MV-4-11 (cell line): ENCODE measurements at places on chromosomes 7 and 10.

DNA sequence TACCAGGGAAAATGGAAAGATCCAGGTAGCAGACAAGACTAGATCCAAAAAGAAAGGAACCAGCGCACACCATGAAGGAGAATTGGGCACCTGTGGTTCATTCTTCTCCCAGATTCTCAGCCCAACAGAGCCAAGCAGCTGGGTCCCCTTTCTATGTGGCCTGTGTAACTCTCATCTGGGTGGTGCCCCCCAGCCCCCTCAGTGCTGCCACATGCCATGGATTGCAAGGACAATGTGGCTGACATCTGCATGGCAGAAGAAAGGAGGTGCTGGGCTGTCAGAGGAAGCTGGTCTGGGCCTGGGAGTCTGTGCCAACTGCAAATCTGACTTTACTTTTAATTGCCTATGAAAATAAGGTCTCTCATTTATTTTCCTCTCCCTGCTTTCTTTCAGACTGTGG, 21.4 kb downstream of the PRSS2 start:
- no peak for DNase-seq

DNA sequence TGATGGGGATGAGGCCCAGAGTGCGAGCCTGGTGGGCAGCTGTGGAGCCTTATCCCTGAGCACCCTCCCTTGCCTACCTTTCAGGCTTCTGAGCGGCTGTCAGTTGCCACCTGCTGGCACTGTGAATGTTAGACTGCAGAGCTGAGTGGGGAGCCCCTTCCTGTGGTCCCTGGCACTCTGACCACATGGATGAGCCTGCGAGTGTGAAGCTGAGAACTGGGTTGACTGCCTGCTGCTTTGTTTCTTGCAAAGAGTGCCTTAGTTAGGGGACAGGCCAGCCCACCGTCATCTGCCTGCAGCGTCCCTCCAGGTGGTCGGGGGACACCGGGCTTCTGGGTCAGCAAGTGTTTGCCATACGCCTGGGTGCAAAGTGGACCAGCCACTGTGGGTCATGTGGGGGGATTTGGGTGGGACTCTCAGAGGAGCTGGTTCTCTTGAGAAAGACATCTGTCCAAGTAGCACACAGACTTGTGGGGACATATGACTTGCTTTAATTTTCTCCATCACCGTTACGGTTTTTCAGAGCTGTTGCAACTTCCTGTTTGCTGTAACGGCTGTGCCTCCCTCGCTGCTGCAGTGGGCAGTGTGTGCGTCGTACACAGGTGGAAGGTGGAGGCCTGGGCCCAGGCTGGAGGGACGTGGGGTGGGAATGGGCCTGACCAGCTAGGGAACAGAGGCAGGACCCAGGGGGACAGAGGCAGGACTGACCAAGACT, 13.7 kb downstream of the INPP5A start:
- peak; percentile 92 for DNase-seq

DNA sequence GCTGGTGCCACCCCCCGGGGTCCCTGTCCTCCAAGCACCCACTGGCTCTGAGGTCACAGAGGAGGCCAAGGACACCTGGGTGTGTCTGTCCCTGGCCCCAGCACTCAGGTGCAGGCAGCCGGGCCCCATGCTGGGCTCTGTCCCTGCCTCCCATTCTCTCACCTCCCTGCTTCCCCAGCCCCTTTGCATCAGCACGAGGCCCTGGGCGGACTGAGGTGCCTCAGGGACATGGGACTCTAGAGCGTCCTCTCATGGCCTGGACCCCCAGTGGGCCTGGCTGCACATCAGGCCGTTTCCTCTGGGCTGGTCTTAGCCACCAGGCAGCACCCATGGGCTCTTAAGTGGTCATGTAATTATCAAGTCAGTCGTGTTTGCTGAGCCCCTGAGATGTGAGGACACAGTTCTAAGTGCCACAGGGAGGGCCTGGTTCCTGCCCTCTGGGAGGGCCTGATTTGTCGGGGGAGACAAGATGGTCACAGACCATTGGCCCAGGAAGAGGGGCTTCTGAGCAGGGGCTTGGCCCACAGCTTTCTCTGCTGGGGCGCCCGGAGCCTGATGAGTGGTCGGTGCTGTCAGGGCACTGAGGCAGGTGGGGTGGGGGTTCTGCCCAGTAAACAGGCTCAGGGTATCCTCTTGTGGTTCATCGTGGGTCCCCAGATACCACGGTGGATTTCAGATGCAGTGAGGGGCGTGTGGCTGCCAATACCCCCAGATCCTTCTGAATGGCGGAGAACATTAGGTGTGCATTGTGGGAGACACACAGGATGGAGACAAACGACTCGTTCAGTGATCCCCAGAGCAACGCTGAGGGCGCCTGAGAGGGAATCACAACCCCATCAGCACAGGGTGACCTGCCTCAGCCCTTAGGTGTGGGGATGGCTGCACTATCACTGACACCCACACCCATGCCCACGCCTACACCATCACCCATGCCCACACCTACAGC, 152.5 kb downstream of the WDR37 start:
- no peak for DNase-seq

DNA sequence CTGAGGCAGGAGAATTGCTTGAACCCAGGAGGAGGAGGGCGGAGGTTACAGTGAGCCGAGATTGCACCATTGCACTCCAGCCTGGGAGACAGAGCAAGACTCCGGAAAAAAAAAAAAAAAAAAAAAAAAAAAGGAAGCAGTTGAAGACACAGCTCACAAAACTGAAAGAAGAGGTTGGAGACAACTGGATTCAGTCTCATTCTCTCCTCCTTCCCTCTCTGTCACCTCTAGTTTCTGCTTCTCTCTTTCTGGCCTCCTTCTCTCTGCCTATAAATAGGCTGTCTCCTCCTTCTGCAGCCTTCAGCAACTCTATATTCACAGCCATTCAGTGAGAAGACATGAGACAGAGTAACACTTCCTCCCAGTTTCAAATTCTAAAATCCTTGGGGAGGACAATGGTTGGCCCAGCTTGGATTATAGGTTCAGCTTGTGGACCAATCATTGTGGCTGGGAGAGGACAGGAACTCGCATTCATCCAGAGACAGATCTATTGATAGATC, 125.6 kb upstream of the HABP2 start:
- peak; percentile 92 for DNase-seq

- DNase-seq: no peak
These were observed 17.5 kb downstream of the SUN1 start for GRCh38 chr7:849781-850180.

DNA sequence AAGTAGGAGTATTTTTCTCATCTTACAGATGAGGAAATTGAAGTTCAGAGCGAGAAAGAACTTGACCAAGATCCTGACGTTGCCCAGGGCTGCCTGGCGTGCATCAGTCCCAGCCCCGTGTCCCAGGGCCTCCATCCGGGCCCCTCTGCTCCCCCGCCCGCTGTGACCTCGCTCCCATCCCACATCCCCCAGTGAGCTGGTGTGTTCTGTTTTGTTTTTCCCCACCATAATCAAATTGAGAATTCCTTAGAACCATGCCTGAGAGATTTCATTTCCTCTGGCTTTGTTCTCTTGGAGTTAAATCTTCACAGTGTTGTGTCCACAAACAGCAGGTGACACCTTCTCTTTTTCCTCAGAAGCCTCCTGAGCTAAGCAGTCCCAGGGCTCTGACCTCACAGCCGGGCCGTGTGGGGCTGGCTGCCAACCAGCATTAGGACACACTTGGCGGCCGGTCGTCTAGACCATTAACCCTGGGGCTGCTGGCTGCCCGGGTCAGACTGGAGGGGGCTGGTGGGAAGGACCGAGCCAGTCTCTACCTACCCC, 44.3 kb downstream of the PFKP start:
- no peak for DNase-seq

GRCh38 chr10:18068401-18068800, 71.8 kb upstream of the CACNB2 start:
- no peak for DNase-seq
